IPS DF 19.7 (cell line): ENCODE measurements at places on chromosomes 12 and 14.

DNA sequence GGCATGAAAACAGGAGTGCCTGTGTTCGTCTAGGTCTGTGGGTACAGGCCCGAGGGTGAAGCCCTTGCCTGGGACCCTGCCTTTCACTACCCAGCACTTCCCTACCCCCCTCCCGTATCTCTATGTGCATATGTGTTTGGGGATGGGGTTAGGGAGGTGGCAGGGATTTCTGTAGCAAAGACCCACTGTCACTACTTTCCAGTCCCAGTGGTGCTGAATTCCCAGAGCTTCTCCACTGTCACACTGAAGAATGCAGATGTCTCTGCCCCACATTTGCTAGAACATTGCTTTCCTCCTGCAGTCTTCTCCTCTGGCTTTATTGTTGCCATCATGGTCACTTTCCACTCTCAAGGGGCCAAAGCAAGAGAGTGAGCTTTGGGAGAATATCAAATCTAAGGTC, 203.9 kb downstream of the MYRFL start:
- DNase-seq = no peak

- no peak for DNase-seq
Measured at GRCh38 chr12:59069516-59069915, 149.2 kb upstream of the LRIG3 start.

DNA sequence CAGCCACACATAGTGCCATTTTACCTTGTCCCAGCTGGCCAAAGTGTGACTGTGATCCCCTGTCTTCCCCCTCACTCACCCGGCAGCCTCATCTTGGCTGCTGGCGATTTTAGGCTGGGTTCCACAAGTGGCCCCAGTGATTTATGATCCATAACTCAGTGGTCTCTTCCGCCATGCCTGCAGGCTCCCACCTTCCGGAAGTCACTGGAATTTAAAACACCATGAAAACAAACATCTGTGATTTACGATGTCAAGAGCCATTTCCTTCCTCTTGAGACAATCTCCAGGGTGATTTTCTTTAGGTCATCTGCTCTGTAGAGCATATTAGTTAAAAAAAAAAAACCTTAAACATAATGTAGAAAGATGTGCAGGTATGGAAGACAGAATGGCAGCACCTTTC, 282.3 kb downstream of the CACNA1C start:
- DNase-seq = no peak

- no peak for DNase-seq
Measured at GRCh38 chr12:6638305-6638704, 2.5 kb upstream of the LPAR5 start.

DNA sequence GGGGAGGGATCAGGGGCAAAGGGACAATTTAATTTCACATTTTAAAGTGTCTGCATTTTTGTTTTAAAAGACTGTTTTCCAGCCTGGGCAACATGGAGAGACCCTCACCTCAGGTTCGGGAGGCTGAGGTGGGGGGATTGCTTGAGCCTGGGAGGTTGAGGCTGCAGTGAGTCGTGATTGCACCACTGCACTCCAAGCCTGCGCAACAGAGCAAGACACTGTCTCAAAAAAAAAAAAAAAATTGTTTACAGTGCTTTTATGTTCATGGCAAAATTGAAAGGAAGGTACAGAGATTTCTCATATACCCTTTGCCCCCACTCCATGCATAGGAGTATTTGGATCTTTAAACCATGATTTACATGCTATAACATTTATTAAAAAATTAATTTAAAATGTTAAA, 16.4 kb upstream of the HVCN1 start:
- DNase-seq = no peak

GRCh38 chr14:68458840-68459469, 333.9 kb downstream of the ZFP36L1 start:
- no peak for DNase-seq

GRCh38 chr12:29226616-29227015, 77.5 kb downstream of the FAR2 start:
- DNase-seq = no peak

GRCh38 chr14:74415115-74415437, 10.9 kb downstream of the SYNDIG1L start:
- no peak for DNase-seq

DNA sequence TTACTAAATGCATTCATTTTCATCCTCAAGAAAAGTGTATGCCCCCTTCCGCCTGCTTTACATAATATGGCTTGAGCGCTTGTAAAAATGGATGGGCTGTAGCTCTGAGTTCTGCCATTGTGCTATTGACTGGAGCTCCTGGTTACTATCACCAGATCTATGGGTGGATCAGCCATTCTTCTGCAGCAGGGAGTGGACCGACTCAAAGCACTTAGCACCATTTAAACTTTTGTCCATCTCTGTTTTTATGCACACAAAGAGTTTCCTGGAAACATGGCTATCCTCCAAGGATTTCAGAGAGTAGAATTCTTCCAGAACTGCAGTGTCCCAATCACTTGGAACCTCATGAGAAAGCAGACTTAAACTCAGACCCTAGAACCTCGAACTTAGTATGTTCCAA, 4.5 kb upstream of the NUMB start:
- no peak for DNase-seq

- DNase-seq = no peak
Measured at GRCh38 chr12:45989721-45990467, 480 bp downstream of the SCAF11 start.

DNA sequence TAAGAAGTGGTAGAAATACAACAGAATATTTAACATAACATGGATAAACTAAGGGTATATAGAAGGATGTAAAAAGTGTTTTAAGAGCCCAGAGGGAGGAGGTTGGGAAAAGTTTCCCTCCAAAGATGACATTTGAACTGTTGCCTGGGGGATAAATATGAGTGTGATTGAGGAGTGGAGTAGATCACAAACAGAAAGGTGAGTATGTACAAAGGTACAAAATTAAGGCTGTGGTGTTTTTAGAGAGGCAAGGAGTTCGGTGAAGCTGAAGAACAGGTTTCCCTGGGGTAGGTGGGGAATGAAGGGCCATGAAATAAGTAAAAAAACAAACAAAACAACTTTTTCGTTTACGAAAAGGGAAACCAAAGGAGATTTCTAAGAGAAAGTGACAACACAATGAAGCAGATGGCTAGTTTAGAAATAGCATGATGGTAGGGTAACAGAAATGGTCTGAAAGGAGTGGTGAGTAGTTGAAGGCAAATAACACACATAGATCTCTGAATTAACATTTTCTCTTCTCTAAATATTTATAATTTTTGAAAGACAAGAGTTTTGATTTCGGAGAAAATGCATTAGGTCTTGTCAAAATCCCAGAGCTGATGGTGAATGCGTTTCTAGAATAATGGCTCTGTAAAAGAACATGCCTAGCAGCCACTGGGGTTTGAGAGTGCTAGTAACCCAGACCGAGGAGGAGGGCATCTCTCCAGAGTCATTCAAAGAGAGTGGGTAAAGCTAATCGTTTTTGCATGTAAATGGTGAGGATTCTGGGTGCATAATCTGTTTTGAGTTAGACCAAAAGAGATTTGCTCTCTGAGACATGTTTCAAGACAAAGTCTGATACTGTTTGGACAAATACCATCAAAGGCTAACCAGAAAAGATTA, 240.4 kb upstream of the DCN start:
- DNase-seq = no peak

- no peak for DNase-seq
Measured at GRCh38 chr12:50132505-50133135, 20.6 kb downstream of the COX14 start.

DNA sequence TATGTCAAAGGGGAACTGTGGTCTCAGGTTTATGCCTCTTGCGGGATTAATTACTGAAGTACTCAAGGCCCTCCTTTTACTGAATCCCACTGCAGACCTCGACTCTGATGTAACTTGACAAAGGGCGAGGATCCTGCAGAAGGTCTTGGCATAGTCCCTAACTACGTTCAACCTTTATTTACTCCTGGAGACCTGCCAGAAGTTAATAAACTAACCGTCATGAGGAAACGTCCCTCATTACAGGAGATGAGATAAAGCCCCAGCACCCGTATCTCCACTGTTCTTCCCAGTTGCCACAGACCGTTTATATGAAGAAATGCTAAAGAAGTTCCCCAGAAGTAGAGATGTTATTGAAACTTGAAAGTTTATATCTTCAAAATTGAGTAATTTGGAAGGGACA, 190.9 kb downstream of the ETV6 start:
- no peak for DNase-seq

GRCh38 chr14:50826681-50827080, 4.3 kb downstream of the NIN start:
- DNase-seq = no peak

GRCh38 chr14:102426796-102427195, 64.1 kb downstream of the TECPR2 start:
- no peak for DNase-seq

- peak; percentile 52 for DNase-seq
Measured at GRCh38 chr12:54032627-54033100, at the start of gene HOXC5. TSS of gene HOXC5 (plus strand) at chr12:54033050. CDS start at chr12:54033123, 73 bp downstream.

DNA sequence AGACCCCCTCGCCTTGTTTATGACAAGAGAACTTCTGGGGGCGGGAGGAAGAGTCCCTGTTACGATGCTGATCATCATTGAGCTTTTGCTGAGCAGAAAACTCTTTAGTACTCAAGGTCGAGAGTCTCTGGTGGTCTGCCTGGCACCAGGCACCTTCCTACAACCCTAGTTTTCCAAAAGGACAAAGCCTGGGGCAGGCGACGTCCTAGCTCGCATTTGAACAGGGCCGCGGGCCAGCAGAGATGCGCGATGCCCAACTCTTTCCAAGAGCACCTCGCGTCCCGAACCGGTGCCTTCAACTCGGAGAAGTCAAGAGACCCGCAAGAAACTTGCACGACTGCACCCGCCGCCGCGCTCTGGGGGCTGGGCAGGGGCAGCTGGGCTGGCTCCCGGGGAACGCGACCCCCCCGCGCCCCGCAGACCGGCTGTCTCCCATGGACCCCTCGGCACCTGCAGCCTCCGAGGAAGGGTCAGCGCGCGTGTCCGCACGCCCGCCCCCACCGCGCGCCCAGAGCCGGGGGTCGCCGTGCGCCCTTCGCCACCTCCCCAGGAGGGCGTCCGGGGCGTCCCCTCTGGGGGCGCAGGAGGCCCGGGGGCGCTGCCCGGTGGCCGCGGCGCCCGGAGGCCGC, 377 bp upstream of the BCL7A start:
- DNase-seq = no peak

GRCh38 chr14:103271189-103271588, 62.8 kb upstream of the EIF5 start:
- no peak for DNase-seq

- DNase-seq = no peak
Measured at GRCh38 chr14:63091394-63091996, 46.2 kb upstream of the KCNH5 start.

DNA sequence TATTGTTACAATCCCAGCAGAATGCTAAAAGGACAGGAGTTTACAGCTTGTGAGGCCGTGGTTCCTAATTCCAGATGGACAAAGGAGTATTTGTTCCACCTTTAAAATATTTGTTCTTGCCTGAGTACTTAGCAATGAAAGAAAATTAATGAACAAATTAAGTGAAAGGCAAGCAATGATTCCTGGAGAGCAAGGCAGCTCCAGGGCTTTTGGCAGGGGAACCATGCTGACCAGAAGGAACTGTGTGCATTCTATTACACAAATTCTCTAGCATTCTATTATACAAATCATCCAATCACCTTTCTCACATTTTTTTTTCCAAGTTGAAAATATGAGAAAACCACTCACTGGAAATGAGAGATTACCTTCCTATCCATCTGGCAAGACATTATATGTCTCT, 1.8 kb upstream of the BMAL2 start:
- DNase-seq = no peak

DNA sequence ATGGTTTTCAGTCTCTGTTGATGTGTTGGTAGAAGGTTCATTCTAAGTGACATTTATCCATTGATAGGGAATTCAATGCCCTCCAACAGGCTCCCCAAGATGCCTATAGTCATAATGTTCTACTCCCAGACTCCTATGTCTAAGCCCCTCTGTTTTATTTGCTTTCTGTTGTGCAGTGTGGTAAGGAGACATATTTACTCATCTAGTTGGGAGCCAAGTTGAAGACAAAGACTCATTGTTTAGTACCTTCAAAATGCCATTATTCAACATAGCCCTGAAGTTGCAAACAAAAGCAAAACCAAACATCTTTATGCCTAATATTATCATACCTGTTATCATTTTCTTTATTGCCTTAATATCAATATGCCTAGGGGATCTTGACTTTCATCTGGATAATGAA, 302.1 kb downstream of the RMST start:
- DNase-seq = no peak

GRCh38 chr12:109625131-109625559, 51.6 kb downstream of the MVK start:
- DNase-seq = no peak

GRCh38 chr14:74977164-74977900, 21.9 kb upstream of the PGF start:
- no peak for DNase-seq

- DNase-seq = no peak
Measured at GRCh38 chr14:35395283-35395682, 9.3 kb downstream of the NFKBIA start.

GRCh38 chr14:49594347-49595091, 4.2 kb upstream of the LRR1 start:
- DNase-seq = no peak

DNA sequence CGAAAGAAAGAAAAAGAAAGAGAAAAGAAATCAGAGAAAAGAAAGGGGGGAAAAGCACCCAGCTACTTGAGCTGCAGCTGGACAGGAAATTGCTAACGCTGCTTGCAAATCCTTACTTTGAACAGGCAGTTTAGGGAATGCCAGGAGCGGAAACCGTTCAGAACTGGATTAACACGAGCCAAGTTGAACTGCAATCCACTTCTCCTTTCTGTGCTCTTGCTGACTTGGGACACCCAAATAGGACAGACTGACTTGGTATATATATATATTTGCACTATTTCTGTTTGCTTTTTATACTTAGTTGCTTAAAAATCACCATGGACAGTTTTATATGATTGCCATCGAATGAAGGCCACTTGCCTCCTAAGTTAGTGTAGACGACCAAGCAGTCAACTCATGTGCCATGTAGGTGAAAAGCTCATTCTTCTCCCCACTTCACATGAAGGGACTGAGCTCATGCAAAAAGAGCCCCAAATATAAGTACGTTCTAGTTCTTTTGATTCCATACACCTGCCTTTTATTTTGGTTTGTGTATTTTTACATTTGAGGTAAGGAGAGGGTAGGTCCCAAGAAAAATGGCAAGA, 5.5 kb downstream of the DUSP6 start:
- DNase-seq = no peak

DNA sequence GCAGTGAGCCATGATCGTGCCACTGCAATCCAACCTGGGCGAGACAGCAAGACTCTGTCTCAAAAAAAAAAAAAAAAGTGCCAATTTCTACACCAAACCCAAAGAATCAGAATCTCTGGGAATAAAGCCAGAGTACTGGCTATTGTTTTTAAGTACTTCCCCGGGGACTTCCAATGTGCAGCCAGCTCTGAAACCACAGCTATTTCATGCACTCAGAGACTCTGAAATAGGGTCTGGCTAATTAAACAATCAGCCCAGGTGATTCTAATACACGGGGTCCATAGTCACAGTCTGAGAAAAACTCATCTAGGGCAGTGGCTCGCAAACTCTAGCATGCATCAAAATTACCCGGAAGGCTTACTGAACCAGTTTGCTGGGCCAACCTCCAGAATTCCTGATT, 56.3 kb downstream of the SIX6 start:
- DNase-seq = no peak

GRCh38 chr12:98294051-98294805, 221.2 kb upstream of the TMPO start:
- DNase-seq = no peak
